ENCODE measurements at places on chromosomes 6 and 20. TPM values are rescaled to one million over a fixed set of nuclear protein-coding genes. Genes with fewer than 3 reads are reported as not detected.
A peak's percentile ranks its signal among the peaks of the same experiment; 100 is the strongest.

GRCh38 chr6:147173140-147173539 is 31.1 kb upstream of the STXBP5 start:
- DNase-seq = no peak

GRCh38 chr6:136816656-136817055 is 5.7 kb upstream of the PEX7 start:
- DNase-seq = no peak

MAS1 gene
- not detected for total RNA-seq

DNA sequence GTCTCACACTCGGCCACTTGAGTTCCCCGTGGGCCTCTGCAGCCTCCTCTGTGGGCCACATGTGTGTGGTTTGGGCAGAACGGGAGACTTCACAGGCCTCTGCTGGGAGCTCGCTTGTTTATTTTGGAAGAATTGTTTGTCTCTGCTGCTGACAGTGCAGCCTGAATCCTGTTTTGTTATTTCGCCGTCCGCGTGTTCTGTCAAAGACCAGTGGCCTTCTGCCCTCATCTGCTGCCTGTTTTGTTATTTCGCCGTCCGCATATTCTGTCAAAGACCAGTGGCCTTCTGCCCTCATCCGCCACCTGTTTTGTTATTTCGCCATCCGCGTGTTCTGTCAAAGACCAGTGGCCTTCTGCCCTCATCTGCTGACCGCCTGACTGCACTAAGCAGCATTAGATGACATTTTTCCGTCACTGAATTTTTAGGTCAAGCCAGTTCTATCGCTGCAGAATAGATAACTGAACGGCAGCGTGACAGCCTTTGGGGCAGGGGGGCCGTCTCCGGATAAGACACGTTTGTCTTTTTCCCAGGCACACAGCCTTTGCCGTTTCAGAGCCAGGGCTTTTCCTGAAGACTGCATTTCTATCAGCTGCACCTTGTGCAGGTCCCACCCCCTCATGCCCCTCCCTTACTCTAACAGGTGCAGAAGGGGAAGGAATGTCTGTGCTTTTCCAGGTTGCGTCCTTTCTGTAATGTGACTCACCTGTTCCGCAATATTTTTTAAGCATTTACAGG is 158.5 kb upstream of the AFDN start:
- no peak for DNase-seq

- DNase-seq = no peak
Observed at GRCh38 chr6:18498408-18498807, 111.3 kb downstream of the RNF144B start.

- DNase-seq = no peak
Observed at GRCh38 chr6:146481527-146481926, 62.1 kb upstream of the RAB32 start.

GRCh38 chr6:94350833-94351232 is 931.5 kb upstream of the EPHA7 start:
- no peak for DNase-seq

- DNase-seq = no peak
Observed at GRCh38 chr20:48820649-48820973, 7.2 kb downstream of the PREX1 start.

DNA sequence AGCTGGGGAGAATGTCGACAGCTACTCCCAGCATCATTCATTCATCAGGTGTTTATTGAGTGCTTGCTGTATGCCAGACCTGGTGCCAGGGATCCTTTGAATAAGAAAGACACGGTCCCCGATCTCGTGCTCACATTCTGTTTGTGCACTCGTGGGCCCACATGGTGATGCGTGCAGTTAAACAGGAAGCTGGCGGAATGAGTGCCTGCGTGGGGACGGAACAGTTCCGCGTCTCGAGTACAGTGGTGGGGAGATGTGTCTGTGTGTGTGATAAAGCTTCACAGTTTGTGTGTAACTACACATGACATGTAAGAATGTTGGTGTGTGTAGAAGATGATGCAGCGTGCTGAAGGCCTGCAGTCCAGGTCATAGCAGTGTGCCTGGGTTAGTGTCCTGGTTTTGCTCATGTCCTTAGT is 6.5 kb downstream of the RBM38 start:
- DNase-seq = no peak

OPRL1 gene
- total RNA-seq = 14.3 TPM

PCSK2 gene
- total RNA-seq = 37.9 TPM

HLA-DQB1 gene
- total RNA-seq = 0.16 TPM

- no peak for DNase-seq
Observed at GRCh38 chr6:39824030-39824926, 32.1 kb downstream of the DAAM2 start.

GRCh38 chr20:16608277-16608650 is 35.0 kb upstream of the KIF16B start:
- peak; percentile 7 for DNase-seq

DNA sequence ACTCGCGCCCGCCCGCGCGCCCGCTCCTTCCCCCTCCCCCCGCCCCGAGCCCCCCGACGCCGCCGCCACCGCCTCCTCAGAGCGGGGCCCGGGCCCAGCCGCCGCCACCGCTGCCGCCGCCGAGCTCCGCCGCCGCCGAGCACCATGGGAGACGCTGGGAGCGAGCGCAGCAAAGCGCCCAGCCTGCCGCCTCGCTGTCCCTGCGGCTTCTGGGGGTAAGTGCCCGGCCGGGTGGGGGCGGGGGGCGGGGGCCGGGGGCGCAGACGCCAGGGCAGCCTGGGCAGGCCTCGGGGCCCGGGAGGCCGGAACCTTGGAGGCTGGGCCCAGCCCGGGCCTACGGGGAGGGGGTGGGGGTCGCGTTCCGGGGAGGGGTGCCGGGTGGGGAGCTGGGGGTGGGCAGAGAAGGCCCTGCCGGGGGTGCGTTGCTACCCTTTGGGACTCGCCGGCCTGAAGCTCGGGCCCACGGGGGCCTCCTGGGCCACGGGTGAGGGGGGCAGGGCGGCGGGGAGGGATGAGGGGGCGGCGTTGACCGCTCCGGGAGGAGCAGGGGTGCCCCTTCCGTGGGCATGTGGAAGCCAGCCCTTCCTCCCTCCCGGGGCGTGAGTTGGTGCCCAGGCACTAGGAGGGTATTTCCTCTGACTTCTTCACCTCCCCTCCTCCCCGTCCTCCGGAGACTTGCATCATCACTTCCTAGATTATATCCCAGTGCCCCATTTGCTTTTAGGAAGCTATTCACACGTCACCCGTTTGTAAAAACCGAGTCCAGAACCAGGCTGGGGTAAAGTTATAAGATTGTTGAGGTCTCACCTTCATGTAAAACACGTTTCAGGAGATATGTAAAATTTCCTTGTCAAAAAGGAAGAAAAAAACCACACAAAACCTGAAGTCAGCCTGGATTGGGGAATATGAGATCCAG is 533 bp downstream of the ZFAND3 start:
- DNase-seq = no peak

MYH7B gene
- under 0.01 TPM for total RNA-seq

DNA sequence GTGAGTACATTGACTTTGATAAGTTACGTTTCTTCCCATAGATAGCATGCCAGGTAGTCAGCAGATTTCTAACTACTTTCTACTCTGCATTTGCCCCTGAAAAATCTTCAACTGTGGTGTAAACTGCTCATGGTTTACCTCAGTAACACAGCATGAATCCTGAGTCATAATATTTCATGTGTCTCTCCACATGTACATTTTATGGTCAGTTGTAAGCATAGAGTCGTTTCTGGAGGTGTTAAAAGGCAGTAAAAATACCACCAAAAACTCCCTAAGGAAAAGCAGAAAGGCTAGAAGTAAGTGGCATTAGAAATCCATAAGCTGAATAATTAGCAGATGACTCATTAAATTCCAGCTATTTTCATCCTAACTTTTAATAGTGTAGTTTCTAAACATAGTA is 4.1 kb upstream of the GPR63 start:
- DNase-seq = no peak

GRCh38 chr6:144349690-144350527 is 64.8 kb downstream of the UTRN start:
- no peak for DNase-seq

SIRPB1 gene
- total RNA-seq = 0.47 TPM

Data from occipital lobe (tissue), 3 donors.